ENCODE measurements at places on chromosomes 11 and 22. TPM values are rescaled to one million over a fixed set of nuclear protein-coding genes. Genes with fewer than 3 reads are reported as not detected.

- DNase-seq, result no peak
Measured at GRCh38 chr22:34972191-34972897, 93.6 kb upstream of the ISX start.

DNA sequence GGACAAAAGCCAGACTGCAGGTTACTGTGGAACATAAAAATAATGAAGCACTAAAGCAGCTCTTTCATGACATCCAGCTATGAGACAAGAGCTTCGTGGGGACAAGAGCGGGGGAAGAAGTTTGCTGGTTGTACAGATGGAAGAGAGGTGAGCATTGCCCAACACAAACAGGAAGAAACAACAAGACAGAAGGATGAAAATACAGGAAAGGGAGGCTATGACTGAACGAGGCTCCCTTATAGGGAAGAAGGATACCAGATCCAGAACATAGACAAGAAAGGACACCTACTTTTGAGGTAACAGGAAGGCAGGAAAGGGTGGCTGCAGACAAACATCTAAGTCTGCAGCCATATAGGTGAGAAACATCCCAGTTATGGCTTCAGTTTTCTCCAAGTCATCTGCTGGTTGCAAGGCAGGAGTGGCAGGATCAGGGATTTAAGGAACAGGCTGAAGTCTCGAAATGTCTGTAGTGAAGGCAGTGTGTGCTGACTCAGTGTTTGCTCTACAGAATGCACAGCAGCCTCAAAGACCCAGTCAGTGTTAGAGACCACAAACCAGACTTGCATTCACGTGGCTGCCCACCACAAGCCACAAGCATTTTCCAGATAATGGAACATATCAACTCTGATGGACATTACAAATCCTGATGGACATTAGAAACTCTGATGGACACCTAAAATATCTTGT lies 1.9 kb downstream of the CLTCL1 start:
- DNase-seq, result no peak

GRCh38 chr22:16925407-16925966 lies 82.5 kb downstream of the GAB4 start:
- DNase-seq, result no peak

DNA sequence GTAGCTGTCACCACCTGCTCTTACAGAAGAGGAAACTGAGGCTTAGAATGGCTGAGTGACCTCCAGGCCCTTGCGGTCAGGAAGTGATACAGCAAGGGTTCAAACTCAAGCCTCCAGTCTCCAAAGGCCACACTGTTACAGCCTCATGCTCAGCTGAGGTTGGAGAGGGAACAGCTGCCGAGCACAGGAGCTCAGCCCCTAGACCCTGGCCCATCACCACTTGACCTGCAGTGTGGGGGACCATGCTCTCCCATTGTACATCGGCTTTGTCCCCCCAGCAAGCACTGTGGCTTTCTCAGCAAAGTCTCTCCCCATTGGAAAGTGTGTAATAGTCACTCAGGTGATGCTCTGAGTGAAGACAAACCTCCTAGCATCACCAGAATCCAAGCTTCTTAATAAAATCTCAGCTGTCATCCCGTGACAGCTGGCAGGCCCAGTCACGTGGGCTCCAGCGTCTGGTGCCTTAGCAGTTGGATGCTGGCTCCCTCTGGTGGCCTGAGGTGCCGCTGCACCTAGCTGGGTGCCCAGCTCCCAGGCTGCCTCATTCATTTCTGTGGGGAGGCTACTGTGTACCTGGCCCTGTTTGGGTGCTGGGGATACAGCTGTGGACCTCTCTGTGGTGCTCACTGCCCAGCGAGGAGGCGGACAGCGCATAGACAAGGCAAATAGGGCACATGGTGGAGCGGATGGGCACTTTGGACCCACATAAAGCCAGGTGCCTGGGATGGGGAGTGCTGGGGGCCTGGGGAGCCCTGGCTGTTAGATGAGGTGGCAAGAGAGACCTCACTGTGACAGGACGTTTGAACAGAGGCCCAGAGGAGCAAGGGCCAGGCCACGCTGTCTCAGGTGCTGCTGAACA lies 19.1 kb upstream of the MYRF start:
- DNase-seq, result peak; percentile 96

DNA sequence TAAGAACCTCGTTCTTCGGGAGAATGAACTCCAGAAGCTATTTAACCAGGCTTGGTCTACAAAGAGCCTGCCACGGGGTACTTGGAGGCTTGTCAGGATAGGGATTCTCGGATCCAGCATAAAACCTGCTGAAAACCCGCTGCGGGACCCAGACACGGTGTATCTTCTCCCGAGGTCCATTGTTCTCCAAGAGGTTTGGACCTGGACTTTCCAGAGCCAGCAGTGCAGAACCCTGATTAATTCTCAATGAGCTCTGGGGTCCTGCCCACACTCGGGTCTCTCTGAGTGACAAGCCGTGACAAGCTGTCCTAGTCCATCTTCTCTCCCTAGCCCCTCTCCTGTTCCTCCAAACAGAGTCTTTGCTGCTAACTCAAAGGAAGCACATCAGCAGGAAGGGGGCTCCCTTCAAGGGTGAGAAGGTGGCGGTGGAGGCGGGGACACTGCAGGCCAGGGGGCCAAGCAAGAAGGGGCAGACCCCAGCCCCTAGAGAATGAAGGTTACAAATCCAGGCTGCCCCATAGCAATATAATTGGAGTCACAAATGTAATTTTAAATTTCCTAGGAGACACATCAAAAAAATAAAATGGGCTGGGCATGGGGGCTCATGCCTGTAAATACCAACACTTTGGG lies 12.2 kb downstream of the SHANK2 start:
- no peak for DNase-seq

GRCh38 chr11:98029832-98030231 lies 990.9 kb upstream of the CNTN5 start:
- DNase-seq, result no peak

GRCh38 chr11:31445621-31446020 lies 63.8 kb downstream of the IMMP1L start:
- DNase-seq, result no peak

GRCh38 chr22:19644314-19645223 lies 69.7 kb upstream of the SEPTIN5 start:
- no peak for DNase-seq

DNA sequence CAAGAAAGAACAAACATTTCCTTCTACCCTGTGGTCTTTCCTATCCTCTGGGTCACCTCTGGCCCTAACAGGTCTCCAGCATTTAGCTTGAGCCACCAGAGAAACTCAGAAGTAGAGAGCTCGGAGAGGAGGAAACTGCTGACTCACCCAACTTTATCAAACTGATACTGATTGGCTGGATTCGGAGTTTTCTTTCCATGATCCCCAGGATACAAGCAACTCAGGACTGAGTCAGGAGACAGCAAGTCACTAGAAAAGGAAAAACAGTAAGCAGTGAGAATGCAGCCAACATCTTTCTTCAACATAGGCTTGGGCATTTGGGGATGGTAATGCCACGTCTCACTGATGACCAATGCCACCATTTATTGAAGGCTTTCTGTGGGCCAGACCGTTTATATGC lies 32.7 kb downstream of the THOC5 start:
- DNase-seq, result no peak

DNA sequence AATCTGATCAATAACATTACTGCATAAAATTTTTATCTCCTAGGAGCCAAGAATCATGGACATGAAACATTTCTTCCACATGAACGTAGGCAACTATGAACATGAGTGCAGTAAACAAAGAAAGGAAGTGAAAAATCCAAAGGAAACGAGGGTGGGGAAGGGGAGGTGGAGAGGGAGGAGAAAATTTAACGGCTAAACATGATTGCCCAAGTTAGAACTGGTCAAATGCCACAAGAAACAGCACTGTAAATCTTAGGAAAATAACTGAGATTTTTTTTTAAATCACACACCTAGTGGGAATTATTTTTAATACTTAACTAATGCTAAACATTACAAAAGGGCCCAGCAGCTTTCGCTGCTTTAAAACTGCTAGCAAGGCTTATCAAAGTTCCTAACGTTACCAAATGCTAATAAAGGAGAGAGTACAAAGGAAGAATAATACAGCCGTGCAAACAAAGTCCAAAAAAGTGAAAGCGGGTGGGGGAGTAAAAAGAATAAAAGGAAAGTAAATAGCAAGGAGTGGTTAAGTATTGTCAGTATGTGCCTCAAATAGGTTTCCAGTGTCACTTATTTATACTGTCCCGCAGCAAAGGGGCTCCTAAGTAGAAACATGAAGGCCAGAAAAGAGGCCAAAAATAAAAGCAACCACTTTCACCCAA lies 13.7 kb downstream of the NARS2 start:
- DNase-seq, result no peak

- DNase-seq, result no peak
Measured at GRCh38 chr11:33574331-33574730, 126.3 kb downstream of the C11orf91 start.

GRCh38 chr11:32852207-32852606 lies 22.5 kb downstream of the PRRG4 start:
- no peak for DNase-seq

DNA sequence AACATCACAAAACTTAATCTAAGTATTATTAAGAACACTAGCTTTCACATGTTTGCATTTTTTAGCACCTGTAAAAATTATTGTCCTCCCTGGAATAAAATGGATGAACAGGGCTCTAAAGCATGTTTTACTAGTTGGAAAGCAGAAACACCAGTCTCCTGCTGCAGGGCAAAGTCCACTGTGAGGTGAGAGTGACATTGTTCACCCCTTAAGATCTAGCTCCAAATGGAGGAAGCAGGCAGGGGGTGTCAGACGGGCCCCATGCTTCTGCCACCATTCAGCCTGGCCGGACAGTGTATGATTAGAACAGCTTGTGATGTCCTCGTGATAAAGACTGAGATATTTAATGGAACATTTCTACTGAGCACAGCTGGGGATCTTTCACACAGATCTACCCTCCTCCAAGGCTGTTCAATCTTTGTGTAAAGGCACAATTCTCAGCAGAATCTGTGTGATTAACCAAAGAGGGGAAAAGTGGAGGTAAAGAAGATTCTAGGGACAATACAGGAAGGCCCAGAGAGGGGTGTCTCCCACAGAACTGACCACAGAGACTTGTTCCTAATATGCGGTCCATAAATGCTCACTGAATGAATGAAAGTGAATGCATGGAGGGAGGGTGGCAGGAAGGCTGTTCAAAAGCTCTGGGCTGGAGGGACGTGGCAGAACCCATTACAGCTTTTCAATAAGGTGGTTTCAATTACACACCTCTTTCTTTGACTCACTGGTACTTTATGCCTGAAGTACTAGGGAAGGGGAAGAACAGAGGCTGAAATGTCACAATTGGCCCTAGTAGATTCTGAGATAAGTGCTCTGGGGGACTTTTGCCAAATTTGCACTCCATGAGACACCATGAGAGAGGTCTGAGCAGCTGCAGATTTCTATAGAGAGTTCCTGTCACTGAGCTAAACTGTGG lies 239.1 kb upstream of the ARHGAP20 start:
- DNase-seq, result no peak

DNA sequence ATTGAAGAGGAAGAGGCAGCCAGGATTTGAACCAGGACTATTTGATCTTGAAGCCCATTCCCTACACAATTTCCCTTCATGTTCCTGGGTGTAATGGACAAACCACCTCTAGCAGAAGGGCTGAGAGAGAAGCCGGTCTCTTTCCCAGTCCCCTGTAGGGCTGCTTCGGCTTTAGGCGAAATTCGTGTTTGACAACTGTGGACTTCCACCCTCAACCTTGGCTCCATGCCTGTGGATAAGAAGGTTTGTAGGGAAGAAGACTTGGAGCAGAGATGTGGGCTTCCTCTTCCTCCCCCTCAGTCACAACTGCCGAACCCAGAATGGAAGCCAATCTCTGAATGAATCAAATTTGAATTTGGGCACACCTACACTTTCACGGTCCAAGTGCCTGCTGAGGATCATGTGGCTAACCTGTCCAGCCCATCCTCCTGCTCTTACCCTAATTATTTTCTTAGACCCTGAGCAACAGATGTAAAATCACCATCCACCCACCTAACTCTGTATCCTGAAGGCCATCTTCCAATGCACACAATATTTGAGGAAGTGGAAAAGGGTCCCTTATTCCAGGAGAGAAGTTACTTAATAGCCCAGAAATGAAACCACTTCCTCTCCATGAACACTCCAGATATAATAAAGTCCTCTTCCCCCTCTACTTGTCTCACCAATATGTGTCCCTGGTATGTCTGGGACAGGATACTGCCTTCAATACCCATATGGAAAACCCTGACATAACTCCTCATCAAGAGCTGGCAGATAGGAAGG lies 10.1 kb upstream of the SCN2B start:
- no peak for DNase-seq

DNA sequence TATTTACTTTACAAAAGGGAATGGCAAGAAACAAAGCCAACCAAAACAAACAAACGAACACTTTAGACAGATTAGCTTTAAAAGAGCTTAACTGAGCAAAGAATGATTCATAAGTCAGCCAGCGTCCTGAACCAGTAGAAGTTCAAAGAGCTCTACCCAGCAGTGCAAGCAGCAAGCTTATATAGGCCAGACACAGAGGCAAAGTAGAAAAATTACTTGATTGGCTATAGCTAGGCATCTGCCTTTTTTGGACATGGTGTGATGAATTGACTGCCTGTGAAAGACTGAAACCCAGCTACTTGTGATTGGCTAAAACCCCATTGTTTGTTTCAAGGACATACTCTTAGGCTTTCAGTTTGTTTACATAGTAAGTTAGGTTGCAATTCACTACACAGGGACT lies 2120.0 kb upstream of the RAG2 start:
- no peak for DNase-seq

- DNase-seq, result no peak
Measured at GRCh38 chr11:133971881-133972280, 15.1 kb upstream of the IGSF9B start.

DNA sequence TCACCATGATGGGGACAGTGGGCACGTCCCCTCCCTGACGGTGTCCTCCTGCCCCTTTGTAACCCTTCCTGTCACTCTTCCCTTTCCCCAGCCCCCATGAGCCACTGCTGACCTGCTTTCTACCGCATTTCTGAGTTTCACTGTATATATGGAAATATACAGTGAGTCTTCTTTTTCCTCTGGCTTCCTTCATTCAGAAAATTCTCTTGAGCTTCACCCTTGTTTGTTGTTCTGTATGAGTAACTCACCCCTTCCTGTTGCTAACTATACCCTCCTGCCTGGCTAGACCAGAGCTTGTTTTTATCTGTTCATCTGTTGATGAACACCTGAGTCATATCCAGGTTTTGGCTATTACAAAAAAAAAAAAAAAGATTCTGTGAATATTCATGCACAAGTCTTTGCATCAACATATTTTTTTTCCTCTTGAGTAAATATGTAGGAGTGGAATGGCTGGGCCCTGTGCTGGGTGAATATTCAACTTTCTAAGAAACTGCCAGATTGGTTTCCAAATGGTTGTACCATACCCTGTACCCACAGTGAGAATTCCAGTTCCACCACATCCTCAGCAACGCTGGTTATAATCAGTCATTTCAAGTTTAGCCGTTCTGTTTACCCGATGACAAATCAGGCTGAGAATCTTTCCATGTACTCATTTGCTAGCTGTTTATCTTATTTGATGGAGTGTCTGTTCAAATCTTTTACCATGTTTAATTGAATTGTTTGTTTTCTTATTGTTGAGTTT lies 62.0 kb downstream of the IGF2 start:
- no peak for DNase-seq

SEC14L6 gene
- 1.7 TPM for total RNA-seq

MMP10 gene
- total RNA-seq, result not detected

RFPL3 gene
- not detected for total RNA-seq

SPDYC gene
- not detected for total RNA-seq

DDTL gene
- 1.0 TPM for total RNA-seq

OR2AG2 gene
- not detected for total RNA-seq

MCHR1 gene
- not detected for total RNA-seq

SCGB1D2 gene
- total RNA-seq, result not detected

MS4A12 gene
- total RNA-seq, result not detected

SHISAL1 gene
- total RNA-seq, result 3.2 TPM

MUC5AC gene
- total RNA-seq, result not detected

NPTXR gene
- total RNA-seq, result 21.9 TPM
